ENCODE measurements at places on chromosomes 7 and 10.

DNA sequence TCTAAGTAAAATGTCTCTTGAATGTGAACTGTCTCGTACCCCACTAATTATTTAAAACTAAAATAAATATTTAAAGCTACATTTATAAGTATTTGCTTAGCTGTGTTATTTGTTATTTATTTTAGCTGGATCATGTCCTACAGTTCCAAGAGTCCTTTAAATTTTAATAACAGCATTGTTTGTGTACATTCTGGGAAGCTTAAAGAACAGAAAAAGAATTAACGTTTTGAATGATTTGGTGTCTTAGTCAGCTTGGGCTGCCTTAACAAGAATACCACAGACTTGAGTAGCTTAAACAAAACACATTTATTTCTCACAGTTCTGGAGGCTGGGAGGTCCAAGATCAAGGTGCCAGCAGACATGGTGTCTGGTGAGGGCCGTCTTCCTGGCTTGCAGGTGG is 107.4 kb downstream of the ITIH5 start:
- DNase-seq: no peak

GRCh38 chr7:144255471-144255897 is 9.1 kb downstream of the OR2A7 start:
- DNase-seq: no peak

DNA sequence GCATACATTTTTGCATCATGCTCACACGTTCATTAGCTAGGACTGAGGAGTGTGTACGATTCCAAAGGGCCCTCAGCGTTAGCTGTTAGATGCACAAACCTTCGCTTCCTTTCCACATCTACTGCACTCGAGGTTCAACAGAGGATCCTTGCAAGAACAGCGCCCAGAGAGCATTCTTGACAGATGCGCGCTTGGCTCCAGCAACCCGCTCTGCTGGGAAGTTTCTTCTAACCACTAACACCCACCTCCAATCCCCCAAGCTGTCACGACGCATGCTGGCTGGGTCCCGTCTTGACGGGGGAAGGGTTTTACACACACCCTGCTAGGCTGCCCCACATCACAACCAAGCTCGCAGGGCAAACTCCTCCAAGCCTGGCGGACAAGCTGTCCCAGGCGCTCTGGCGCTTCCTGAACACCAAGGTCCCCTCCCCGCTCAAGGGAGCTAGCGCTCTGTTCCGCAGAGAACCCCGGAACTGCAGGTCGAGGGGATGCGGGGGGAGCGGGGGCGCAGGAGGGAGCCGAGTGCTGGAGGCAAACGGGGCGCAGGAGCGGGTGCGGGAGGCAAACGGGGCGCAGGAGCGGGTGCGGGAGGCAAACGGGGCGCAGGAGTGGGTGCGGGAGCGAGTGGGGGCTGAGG is 653 bp upstream of the ADRB1 start:
- DNase-seq: peak; percentile 38

GRCh38 chr7:36185756-36186155 is 32.7 kb downstream of the EEPD1 start:
- no peak for DNase-seq

- DNase-seq: no peak
Measured at GRCh38 chr7:32935558-32935957, 21.7 kb upstream of the FKBP9 start.

Data from NCI-H510A treated with DMSO at 0.1 percent for 48 hours (cell line).